ENCODE measurements at places on chromosomes 2 and 18. TPM values are rescaled to one million over a fixed set of nuclear protein-coding genes. Genes with fewer than 3 reads are reported as not detected.

Gene LTBP1
- 28.5 TPM for total RNA-seq

Gene TTC27
- total RNA-seq = 26.0 TPM

GRCh38 chr18:66616523-66616983, 12.7 kb upstream of the CDH19 start:
- no peaks in the 10 kb centered on the region for H3K36me3 ChIP-seq
- no peak overlapping the region for H3K27ac ChIP-seq
- H3K4me3 ChIP-seq = no peak overlapping the region
- H3K27me3 ChIP-seq = no peaks in the 10 kb centered on the region
- peak; percentile 59 for DNase-seq

DNA sequence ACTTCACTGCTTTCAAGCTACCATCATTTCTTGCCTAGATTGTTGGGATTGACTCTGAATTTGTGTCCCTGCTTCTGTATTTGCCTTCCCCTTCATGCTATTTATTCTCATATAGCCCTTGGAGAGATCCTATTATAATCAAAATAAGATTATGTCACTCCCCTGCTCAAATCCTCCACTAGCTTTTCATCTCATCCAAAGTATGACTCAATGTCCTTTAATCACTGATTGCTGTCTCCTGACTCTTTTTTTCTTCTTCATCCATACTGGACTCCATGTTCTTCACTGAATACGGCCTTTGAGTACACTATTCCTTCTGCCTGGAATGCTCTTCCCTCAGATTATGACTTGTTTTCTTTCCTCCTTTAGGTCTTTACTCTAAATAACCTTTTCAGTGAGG, 5.0 kb downstream of the RBKS start:
- DNase-seq = no peak
- no peak overlapping the region for H3K27ac ChIP-seq

Gene MLPH
- 3.4 TPM for total RNA-seq

Data from H9 (cell line).